ENCODE measurements at places on chromosomes 2 and 18.
A peak's percentile ranks its signal among the peaks of the same experiment; 100 is the strongest.

DNA sequence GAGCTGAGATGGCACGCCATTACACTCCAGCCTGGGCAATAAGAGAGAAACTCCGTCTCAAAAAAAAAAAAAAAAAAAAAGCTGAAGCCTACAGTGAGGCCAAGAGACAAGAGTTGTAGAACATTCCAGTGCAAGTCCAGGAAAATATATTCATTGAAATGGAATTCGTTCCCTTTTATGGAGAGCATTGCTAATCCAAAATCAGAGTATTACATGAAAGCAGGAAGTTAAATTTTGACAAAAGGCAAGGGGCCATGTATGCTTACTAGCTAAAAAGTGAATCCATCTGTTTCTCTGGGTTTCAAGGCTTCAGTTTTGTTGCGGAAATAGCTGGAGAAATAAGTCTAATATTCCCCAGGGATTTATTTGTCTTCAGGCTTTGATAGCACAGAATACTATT, 471.7 kb downstream of the THSD7B start:
- DNase-seq, result no peak

DNA sequence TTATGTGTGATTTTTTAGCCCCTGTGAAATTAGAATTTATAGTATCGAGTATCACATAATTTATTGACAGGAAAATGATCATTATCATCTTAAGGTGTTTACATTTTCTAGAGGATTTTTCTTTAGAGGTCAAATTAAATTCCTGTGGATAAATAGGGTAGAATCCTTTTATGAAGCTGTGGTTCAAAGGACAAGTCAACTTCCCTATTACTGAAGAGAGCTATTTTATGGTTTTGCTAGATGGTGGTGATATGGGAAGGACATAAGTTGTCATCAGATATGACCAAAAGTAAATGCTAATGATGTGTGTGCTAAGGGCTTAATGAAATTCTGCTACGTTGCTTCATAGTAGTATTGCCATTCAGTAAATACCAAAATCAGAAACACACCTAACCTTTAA, 80.1 kb downstream of the EML4 start:
- DNase-seq, result no peak

- DNase-seq, result no peak
These were observed 793.3 kb downstream of the PLCL1 start for GRCh38 chr2:198597648-198598047.

GRCh38 chr2:263774-264492, at the start of gene SH3YL1:
SH3YL1 (minus strand) TSS chr2:264032; CDS start chr2:263984, 48 bp downstream.
- peak; percentile 62 for DNase-seq

DNA sequence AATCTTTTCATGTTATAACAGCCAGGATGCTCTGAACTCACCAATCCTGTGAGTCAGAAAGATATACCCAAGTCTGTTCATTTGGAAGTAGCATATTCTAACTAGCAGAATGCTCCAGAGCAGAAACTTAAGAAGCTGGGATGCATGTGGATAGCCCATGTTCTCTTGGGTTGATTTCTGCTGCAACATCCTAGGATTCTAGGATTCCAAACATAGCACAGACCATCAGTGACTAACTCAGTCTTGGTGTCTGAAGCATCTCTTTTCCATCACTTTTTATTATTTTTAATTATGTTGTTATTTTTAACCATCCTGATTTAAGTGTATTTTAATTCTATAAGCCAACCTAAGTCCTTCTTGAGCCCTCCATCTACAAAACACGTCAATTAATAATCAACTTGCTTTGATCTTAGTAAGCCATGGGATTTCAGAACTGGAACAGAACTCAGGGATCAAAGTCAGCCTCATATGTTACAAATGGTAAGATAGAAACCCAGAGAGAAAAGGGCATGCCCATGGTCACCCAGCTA, 85.4 kb downstream of the OSR1 start:
- DNase-seq, result no peak

DNA sequence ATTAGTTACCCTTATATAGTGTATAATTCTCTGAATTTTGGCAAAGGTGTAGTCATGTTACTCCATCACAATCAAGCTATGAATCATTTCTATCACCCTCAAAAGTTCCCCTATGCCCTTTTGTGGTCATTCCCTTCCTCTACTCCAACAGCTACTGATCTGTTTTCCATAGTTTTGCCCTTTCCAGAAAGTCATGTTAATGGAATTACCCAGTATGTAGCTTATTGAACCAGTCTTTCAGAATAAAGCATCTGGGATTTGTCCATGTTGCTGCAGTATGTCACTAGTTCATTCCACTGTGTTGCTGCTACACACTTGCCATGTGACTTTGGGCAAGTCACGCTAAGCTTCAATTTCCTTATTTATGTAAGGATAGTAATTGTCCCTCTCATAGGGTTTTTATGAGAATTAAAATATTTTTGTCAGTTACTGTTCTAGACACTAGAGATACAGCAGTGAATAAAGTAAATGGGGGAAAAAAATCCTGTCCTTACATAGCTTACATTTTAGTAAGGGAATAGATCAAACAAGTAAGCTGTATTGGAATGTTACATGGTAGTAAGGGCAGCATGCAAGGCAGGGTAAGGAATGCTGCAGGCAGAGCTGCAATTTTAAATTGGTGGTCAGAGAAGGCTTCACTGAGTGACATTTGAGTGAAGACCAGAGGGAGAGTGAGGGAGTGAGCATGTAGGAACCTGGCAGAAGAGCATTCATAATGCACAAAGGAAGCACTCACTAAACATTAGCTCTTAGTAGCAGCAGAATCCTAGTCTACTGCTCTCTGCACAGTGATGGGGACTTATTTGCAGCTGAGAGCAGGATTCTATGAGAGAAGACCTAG, 80.3 kb upstream of the TSPYL6 start:
- no peak for DNase-seq
